ENCODE measurements at places on chromosomes 7 and 10.

DNA sequence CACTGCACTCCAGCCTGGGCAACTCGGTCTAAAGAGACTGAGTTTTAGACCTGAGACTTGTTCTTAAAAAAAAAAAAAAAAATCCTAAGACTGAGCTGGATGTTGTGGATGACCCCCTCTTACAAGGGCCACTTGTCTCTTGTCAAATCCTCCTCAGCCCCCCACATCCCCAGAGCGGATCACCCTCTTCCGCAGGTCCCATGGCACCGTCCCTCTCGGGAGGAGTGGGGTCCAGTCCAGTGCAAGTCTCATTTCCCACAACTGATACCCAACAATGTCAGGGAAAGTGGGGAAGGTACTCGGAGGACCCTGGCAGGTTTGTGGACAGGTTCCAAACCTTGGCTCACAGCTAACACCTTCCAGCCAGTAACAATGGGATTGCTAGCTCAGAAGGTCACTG is 100.3 kb downstream of the ELFN1 start:
- DNase-seq, result no peak

- DNase-seq, result no peak
Measured at GRCh38 chr7:47763063-47763974, 181.4 kb upstream of the TNS3 start.

DNA sequence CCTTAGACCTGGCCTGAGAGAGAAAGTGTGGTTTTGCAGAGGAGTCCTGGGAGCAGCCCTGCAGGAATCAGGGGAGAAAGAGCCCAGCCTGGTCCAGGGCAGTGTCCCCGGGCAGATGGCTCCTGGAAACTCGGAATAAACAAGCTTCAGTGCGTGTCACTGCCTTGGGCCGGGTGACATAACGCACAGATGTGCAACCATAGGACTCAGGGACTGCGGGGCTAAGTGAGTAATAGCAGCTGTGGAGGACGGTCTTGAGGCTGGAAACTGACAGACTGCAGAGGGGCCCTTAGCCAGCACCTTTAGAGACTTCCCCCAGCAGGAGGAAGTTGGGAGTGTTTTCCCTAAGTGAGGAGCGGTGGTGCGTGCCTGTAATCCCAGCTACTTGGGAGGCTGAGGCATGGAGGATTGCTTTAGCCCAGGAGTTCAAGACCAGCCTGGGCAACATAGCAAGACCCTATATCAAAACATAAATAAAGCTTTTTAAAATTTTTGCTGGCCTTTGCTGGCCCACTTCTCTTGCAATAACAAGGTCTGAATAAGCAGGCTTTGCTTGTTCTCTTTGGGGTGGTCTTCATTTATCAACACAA is 5.3 kb upstream of the CLIP2 start:
- DNase-seq, result no peak

DNA sequence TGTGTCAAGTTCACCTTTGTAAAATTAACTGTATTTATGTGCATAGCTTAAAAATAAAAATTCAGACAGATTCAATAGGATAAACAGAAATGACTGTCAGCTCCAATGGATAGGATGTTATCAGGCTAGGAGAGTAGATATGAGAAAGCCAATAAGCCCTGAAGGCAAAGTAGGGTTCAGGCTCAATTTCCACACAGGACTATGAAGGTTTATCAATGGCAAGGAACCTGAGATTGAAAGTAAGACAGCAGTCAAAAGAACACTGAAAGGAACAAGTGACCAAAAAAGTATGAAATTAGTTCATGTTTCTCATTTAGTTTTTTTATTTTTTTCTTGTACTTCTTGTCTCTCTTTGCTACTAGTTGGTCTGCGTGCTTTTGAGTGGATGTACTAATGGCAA is 121.4 kb downstream of the ELMO1 start:
- DNase-seq, result no peak

GRCh38 chr10:32210306-32211045 is 136.5 kb downstream of the EPC1 start:
- no peak for DNase-seq

- DNase-seq, result no peak
Measured at GRCh38 chr7:134554417-134554966, 5.6 kb downstream of the AKR1B15 start.

DNA sequence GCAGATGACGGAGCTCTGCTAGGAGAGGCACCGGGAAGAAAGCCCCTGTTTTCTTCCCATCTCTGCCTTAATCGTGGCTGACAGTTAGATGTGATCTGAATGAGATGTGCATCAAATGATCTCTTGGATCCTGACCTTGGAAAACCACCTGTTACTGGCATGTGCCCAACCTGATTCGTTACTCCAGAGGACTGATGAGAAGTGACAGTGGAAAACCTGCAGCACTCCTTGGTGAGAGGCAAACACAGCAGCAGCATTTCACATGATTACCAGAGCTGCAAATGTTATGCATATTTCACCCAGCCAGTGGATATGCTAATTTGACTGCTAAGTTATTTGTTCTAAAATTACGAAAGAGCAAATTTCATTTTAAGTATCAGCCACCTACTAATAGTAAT is 95.3 kb downstream of the PTPRN2 start:
- no peak for DNase-seq

DNA sequence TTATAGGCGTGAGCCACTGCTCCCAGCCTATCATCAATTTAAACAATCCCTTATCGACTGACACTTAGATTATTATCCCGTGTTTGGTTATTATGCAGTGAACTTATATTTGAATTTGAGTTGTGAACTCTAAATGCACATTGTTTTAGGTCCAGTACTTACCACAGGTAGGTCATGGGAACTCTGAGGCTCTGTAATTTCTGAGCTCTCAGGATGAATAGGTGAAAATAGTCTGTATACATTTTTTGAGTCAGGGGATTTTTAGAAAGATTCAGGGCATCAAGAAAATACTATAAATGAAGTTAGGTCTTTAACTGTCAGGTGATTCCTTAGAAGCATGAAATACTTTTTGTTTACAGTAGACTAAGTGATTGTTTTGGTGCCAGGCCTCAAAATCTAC is 8.8 kb downstream of the CCDC136 start:
- no peak for DNase-seq

DNA sequence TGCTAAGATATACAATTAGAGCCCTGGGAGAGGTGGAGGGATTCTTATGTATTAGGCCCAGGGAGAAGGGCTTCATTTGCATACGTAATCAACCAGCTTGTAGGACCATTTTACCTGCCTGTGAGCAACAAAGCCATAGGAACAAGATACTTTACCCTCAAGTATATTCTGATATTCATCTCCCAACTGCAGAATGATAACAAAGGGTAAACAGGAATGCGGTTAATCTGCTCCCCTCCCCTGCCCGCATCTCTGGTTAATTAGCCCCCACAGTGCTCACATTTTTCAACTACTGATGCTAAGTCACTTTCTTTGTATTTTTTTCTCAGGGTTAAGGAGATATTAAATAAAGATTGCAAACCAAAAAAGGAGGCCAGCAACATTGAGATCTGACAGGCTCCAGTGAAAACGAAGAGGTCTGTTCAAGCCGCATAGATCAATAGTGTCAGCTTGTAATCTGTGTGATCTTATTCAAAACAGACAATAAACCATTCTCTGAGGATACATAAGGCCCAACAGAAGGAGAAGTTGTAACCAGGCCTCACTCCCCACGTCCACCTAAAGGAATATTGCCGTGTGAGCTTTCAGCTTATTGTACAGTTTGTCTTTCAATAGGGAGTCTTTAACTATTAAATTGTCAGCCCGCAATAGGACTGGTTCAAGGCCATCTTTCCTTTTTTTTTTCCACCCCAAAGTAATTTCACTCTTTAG is 203.4 kb downstream of the RAPGEF5 start:
- no peak for DNase-seq

GRCh38 chr7:13687500-13687899 is 302.0 kb downstream of the ETV1 start:
- no peak for DNase-seq
